NCI-H2227 treated with DMSO at 0.1 percent for 48 hours (cell line): ENCODE measurements at places on chromosomes 7 and 10.
A peak's percentile ranks its signal among the peaks of the same experiment; 100 is the strongest.

- no peak for DNase-seq
Measured at GRCh38 chr7:110568388-110568787, 522.5 kb upstream of the LRRN3 start.

GRCh38 chr10:62459072-62459471, 84.9 kb downstream of the ZNF365 start:
- no peak for DNase-seq

DNA sequence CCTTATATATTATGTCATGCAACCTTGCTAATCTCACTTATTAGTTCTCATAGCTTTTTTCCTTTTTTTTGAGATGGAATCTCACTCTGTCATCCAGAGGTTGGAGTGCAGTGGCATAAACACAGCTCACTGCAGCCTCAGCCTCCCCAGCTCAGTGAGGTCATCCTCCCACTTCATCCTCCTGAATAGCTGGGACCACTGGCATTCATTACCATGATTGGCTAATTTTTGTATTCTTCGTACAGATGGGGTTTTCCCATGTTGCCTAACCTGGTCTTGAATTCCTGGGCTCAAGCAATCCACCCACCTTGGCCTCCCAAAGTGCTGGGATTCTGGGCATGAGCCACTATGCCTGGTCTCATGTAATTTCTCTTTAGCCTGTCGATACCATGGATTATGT, 89.1 kb upstream of the TRIM24 start:
- DNase-seq: no peak

- no peak for DNase-seq
Measured at GRCh38 chr7:44448922-44449583, 41.4 kb downstream of the NUDCD3 start.

DNA sequence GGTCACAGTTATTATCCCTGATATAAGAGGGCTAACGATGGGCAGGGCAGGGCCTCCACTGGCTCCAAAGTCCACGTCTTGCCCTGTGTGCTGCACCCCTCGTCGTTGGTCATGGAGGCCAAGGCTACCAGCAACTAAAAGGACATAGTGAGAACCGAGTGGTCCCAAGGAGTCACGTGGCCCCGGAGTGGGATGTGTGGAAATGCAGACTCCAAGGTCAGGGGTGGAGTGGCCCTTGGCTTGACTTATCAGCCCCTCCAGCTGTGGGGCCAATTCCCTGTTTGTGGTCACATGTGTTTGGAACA, 30.7 kb downstream of the BTBD16 start:
- DNase-seq: no peak

GRCh38 chr10:7944215-7944480, 110.3 kb upstream of the GATA3 start:
- DNase-seq: no peak

DNA sequence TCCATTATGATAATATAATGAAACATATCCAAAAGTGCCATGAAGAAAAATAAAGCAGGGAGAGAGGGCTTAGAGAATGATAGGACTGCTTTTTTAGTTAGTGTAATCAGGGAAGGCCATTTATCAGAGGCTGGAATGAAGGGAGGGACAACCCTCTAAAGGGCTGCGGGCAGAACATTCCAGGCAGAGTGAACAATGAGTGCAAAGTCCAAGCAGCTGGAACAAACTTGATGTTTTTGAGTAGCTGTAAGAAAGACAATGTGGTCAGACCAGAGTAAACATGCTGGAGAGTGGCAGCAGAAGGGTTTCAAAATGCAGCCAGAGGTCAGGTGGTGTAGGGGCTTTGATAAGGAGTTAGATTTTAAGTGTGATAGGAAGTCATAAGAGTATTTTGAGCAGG, 65.6 kb upstream of the CCDC6 start:
- no peak for DNase-seq

DNA sequence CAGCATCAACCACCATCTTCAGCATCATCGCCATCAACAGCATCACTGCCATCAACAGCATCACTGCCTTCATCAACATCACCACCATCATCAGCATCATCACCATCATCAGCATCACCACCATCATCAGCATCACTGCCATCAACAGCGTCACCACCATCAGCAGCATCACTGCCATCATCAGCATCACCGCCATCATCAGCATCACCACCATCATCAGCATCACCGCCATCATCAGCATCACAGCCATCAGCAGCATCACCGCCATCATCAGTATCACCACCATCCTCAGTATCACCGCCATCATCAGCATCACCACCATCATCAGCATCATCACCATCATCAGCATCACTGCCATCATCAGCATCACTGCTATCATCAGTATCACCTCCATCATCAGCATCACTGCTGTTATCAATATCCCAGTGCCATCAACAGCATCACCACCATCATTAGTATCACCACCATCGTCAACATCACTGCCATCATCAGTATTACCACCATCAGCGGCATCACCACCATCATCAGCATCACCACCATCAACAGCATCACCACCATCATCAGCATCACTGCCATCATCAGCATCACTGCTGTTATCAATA, 115.2 kb downstream of the RGS10 start:
- no peak for DNase-seq

GRCh38 chr10:121683816-121684215, 85.6 kb upstream of the FGFR2 start:
- DNase-seq: no peak

DNA sequence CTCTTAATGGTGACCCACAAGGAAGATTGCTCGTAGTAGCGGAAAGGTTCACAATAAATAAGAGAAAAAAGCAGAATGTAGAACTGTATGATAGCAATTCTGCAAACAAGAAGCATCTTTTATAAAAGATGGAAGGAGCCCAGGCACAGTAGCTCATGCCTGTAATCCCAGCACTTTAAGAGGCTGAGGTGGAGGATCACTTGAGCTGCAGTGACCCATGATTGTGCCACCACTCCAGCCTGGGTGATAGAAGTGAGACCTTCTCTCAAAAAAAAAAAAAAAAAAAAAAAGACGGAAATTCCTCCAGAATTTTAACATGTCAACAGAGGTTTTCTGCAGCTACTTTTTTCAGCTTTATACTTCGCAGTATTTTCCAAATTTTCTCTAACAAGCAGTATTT, 13.2 kb downstream of the GATAD1 start:
- no peak for DNase-seq

DNA sequence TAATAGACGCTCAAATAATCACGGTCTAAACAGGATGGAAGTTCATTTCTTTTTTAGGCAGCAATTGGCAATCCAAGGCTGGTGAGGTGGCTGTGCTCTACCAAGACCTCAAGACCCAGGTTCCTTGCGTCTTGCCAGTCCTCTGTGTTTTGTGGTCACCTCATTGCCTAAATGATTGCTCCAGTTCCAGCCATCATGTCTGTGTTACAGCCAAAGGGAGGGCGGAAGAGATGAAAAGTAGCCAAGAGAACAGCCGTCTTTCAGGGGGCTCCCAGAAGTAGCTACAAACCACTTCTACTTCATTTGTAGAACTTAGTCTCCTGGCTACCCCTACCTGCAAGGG, 19.2 kb upstream of the C10orf67 start:
- no peak for DNase-seq

- no peak for DNase-seq
Measured at GRCh38 chr10:44051584-44052385, 333.1 kb downstream of the CXCL12 start.

DNA sequence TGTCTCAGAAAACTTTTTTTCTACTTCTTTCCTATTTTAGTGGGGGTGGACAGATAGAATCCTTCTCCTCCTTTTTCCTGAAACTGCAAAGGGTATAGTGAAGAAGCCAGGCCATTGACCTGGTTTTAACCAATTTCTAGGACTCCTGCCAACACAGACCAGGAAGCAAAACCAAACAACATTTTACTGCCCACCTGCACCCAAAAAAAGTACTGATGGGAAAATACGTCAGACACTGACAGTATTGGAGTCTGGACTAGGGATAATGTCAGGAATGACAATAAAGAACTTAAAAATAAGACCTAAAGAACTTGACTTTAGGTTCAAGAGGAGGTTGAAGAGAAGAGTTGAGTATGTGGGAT, 5.0 kb upstream of the STEAP4 start:
- no peak for DNase-seq

DNA sequence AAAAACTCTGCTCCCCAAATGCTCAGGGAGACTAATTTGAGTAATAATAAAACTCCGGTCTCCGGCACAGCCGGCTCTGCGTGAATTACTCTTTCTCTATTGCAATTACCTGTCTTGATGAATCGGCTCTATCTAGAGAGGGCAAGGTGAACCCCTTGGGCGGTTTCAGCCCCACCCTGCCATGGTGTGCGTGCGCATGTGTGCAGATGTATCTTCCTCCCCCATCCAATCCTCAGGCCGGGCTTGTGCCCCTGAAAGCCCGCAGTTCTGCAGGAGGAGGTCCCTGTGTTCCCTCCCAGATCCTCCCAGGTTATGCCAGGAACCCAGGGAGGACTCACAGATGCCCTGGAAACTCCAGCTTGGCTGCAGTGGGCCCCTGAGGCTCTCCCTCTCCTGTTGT, 48.3 kb upstream of the MYL10 start:
- DNase-seq: peak; percentile 67

DNA sequence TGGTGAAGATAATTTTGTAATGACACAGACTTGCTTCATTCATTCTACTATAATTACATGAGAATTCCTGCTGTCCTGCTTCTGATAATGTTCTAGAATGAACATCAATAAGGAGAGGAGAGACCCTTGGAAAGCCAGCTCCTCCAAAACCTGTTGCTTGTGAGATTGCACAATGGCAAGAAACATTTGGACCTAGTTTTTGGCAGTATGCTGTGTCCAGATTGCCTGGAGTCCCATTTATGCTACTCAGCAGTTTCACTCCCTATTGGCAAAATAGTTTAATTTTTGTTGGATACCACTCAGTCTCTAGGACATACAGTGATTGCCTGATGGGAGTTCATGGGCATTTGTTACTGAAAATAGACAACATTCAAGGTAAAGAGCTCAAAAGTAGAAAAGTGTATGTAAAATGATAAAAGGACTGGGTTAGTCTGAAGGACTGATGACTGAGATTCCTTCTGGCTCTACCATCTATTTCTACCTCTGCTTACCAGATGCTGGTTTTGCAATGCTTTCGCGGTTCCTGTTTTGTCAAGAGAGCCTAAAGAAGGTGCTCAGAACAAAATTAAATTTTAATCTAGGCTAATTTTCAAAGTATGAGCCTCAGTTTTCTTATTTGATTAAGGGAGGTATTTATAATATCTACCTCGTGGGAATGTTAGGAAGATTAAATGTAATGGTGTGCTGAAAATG, 8.0 kb upstream of the ACTR3B start:
- DNase-seq: no peak

DNA sequence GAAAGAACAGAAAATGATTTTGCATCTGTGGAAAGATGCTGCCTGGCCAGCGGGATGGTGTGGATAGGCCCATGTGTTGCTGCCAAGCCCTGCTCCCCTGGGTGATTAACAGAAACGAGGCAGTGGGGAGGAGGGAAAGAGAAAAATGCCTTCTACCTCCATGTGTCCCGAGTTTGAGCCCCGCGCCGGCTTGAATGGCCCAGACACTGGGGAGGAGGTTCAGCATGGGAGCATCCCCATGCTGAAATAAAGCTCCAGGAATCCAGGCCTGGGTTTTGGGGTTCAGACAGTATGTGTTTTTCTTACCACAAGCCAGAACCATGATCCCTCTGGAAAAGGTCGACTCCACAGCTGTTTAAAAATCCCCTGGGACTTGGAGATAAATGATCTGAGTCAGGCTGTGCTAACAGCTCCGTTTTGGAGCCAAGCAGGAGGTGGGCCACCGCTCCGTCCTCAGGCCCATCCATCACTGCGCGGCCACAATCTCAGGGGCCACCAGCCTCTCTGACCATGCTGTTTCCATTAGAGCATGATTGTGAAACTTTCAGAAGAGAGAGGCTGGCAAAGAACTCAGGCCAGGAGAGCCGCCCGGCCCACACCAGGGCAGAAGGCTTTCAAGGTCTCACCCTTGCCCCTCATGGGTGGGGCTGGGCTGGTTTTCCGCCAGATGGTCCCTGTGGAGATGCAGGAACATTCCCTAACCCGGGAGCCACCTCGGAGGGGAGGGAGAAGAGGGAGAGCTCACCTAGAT, 299.7 kb downstream of the ZEB1 start:
- DNase-seq: no peak
